Mammary epithelial cell (primary cell): ENCODE measurements at places on chromosomes 16 and 17.
A peak's percentile ranks its signal among the peaks of the same experiment; 100 is the strongest.

DNA sequence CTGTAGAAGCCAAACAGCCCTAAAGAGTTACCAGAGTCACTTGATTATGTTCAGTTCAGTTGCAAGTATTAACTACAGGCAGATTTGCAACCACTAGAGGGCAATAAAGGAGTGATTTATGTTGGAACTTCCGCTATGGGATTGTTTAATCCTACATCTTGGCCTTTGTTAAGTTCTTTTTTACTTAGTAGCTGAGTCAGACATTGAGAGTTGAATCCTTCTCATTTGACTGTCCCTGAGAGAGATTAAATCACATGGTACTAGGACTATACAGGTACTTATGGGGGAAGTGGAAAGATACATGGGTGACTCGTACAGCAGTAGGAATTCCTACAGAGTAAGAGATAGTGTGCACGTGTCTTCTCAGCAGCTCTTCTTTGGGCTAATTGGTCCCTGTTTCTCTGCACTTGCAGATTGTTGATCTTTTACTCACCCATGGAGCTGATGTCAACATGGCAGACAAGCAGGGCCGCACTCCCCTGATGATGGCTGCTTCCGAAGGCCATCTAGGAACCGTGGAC, 40.3 kb downstream of the CYB561 start:
- DNase-seq, result peak; percentile 82

GRCh38 chr16:2786061-2786825, 1.1 kb downstream of the PRSS33 start:
- no peak for DNase-seq

DNA sequence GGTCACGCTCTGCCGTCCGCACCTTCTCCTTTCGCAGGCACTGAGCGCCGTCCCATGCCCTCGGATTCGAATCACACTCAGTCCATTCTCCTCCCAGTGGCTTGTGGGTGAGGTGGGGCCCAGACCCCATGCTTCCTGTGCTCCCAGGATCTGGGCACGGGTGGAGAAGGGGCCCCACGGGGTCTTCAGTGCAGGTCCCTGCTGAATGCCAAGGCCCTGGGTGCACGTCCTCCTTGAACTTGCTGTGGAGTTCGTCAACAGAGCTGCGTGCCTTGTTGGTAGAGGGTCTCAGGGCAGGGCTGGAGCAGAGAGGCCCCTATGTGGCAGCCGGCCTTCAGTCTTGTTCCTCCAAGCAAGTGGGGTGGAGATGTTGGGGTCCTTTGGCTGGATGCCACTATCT, 7.3 kb upstream of the MC1R start:
- no peak for DNase-seq

- no peak for DNase-seq
Measured at GRCh38 chr16:28586466-28586865, 10.4 kb downstream of the SULT1A2 start.

DNA sequence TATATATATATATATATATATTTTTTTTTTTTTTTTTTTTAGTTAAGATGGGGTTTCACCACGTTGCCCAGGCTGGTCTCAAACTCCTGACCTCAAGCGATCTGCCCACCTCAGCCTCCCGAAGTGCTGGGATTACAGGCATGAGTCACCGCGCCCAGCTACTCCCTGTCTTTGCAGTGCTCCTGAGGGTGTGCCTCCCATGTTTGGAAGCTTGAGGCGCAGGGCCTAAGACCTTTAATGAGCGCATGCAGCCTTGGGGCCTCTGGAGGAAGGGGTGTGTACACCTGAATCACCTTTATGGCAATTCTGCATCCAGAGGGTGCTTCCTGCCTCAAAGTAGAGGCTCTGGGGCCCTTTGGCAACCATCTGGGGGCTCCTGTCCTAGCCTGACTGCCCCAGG, 219.4 kb upstream of the CIBAR2 start:
- no peak for DNase-seq

- DNase-seq, result peak; percentile 99
Measured at GRCh38 chr17:50027172-50027880, 28.6 kb upstream of the ITGA3 start.

DNA sequence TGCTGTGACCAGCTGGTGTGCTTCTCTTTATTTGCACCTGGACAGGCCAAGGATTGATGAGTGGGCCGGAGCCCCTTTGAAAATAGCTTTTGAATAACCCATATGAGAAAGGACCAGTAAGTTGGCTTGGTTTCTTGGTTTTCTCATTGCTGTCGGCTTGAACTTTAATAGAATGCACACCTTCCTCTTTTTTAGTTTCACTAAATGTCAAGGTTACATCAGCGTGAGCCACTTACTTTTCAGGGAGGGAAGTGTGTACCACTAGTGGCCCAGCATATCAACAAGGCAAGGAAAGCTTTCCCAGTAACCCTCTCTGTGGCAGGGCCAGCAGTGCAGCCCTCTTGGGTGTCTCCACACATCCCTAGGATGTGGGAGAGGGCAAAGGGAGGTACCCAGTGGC, 433.3 kb downstream of the CA10 start:
- DNase-seq, result no peak

DNA sequence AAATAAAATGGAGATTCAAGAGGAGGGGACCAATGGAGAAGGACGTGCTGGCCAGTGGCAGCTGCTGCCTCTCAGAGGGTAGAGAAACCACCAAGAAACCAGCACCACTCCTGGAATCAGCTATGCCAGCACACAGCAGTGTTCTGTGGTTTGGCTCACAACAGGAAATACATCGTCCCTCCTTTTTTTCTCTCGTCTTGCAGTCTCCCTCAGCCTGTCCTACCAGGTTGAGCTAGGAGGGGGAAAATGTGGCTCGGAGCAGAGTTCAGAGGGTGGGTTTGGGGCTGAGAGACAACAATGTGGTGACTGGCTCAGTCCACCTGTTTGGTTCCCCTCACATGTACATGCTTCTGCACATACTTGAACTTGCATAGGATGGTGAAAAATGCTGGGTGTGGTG, 19.9 kb upstream of the SLC16A5 start:
- no peak for DNase-seq

- DNase-seq, result peak; percentile 55
Measured at GRCh38 chr17:8894673-8895578, 27.5 kb upstream of the PIK3R6 start.

- no peak for DNase-seq
Measured at GRCh38 chr16:2486645-2487516, 12.0 kb downstream of the TBC1D24 start.

- peak; percentile 66 for DNase-seq
Measured at GRCh38 chr16:31487720-31488467, 5.0 kb downstream of the SLC5A2 start.

DNA sequence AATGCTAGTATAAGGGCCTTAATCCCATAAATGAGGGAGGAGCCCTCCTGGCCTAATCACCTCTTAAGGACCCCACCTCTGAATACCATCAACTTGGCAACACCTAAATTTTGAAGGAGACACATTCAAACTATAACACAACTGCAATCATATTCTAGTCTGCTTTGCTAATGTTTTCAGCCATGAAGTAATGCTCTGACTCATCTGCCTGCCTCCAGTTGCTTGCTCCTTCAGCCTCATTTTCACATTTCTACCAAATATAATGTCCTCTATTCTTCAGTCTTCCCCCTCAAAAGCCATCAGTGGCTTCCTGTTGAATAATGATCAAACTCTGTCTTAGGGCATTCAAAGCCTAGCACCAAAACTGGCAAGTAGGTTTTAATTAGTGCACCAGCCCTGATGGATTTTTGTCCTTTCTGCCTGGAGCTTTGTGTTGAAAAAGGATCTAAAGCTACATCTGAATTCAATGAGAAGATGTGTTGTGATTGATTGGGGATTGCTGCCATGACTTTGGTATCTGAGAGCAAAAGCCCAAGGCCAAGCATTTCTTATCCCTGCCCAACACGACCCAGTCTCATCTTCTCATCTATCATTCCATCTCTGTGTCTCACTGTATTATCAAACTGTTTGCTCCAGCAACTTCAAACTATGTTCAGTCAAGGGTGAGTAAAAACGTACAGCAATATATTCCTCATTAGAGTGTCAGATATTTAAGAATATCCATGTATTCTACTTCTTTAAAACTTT, 140.8 kb upstream of the ELAC2 start:
- DNase-seq, result no peak

GRCh38 chr16:67847064-67847861, at the start of gene CENPT:
Gene CENPT (minus strand): TSS chr16:67847693. CDS start chr16:67833859, 13,834 bp downstream.
- DNase-seq, result peak; percentile 78

GRCh38 chr17:33671491-33671890, 378.4 kb upstream of the ASIC2 start:
- no peak for DNase-seq

- DNase-seq, result no peak
Measured at GRCh38 chr17:76139801-76140660, 1.0 kb downstream of the FOXJ1 start.

GRCh38 chr17:72233986-72234385, 113.2 kb downstream of the SOX9 start:
- DNase-seq, result no peak

- DNase-seq, result no peak
Measured at GRCh38 chr16:3035972-3036725, 595 bp downstream of the BICDL2 start.

- peak; percentile 49 for DNase-seq
Measured at GRCh38 chr17:27601069-27601974, 29.7 kb upstream of the LGALS9 start.

DNA sequence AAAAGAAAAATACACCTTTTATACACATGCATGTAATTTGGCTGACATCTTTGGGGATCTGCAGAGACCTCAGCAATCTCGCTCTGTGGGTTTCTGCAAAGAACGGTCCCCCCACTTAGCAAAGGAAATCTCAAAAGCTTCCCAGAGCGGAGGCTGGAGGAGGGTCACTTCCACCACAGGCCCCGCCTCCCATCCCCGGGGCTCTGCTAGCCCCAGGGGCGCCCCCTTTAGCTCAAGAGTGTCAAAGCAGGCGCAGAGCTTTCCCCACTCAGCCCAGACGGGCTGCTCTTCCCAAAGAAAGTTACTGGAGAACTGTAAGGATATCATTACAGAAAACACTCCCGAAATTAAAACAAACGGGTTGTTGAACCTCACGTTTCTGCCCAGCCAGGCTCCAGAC, 11.4 kb downstream of the SLC13A5 start:
- no peak for DNase-seq

DNA sequence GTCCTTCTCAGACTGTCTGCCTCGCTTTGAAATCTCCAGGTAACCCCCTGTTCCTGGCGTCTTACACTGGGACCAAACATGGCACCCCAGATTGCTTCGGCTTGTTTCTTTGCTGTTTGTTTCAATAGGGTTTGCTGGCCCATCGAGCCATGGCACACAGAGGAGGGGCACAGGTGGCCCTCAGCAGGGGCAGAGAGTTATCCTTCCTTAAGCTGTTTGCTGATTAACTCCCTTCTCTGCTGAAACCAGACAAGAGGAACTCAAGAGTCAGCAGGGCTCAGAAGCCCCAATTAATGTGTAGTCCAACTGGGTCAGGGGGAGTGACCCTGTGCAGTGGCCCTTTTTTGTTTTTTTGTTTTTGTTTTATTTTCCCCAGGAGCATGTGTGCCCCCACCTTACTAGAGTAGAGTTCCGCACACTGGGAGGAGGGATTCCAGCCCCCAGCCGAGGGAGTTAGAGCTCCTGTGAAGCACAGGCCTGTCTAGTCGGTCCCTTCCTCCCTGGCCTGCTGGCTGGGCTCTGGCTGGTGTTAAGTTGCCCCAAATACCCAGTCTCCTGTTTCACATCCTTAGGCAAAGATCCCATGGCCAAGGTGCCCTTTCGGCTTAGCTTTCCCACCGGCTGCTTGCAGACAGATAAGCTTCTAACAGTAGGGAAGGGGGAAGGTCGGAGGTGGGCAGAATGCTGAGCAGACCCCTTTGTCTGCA, 39.3 kb downstream of the YPEL2 start:
- DNase-seq, result no peak

DNA sequence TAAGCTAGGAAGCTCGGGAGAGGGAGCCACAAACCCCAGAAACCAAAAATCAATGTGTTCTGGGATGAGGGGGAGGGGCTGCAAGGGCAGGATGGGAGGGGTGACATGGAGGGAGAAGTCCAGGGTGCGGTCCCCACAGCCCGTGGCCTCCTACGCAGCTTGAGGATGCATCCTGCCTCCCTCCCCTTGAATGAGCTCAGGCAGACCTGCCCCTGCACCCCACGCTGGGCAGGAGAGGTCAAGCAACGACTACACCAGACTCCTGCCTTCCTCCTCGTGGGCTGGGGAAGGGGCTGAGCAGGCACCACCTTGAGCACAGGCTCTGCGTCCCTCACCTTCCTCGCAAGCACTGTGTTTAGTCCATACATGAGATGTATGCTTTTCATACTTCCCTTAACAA, 3.9 kb downstream of the ANKRD13B start:
- DNase-seq, result no peak

DNA sequence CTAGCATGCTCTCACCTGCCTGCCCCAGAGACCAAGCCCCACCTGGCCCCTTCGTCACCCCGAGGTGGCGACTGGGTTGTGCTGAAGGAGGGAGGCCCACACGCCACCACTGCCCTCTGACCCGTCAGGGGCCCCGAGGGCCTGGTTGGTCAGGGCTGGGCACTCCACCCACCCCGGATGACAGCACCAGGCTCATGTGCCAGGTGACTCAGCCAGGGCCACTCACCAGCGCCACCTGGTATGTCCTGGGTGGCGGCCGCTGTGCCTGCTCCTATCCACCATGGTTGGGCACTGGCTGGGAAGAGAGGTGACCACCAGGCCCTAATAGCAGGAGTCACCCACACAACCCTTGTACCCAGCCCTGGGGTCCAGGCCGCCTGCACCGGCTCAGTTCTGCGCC, 68.9 kb downstream of the JPH3 start:
- peak; percentile 8 for DNase-seq

DNA sequence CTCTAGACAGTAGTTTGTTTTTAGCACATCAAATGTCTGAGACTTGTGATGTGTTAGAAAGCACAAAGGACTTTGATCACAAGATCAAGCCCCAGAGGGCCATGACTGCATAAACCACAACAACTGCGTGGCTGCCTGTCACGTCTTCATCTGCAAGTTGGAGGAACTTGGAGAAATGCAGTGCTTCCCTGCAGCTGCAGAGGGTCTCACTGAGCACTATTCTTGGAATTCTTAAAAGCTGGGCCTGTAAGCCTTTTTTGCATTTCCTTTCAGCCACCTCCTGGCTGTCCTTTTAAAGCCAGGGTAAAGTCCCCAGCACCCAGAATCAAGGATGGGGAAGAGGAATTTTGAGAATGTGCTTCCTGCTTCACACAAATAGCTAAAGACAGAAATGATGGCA, 431.3 kb downstream of the MAF start:
- no peak for DNase-seq

- DNase-seq, result no peak
Measured at GRCh38 chr17:78348055-78348770, 11.7 kb downstream of the SOCS3 start.

GRCh38 chr16:11136600-11136999, 119.4 kb downstream of the SOCS1 start:
- DNase-seq, result peak; percentile 24
